ENCODE measurements at places on chromosomes 7 and 10.

DNA sequence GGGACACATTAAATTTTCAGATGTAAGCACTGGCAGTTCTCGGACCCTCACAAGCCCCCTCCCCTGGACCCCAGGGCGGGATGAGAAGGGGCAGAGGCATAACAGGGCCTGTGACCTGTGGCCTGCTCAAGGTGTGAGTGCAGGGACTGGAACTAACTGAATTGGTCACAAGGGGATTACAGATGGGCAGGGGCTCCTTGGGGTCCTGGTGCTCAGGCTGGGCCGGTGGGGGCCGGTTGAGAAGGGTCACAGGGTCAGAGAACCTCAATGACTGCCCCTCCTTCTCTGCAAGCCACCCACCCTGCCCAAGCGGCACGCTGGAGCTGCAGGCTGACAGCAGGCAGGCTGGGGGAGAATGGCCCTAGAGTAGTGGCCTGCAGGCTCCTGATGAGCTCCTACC is 80.8 kb upstream of the PCBD1 start:
- no peak for DNase-seq

DNA sequence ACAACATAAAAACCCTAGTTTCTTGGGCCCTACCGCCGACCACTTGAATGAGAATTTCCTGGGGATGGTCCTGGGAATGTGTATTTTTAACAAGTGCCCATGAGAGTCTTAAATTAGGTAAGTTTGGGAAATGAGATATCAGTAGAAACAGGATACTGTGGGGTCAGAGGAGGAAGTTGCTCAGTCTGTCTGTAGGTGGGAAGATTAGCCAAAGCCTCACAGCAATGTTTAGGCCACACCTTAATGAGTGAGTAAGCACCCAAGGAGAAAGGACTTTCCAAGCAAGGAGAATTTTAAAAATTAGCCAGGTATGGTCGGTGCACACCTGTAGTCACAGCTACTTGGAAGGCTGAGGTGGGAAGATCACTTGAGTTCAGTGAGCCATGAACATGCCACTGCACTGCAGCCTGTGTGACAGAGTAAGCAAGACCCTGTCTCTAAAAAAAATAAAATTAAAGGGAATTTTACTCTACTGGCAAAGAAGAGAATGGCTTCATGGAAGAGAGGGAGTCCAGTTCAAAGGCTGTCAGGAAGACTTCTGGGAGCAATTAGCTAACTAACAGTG is 31.9 kb downstream of the PAPSS2 start:
- DNase-seq, result no peak

- DNase-seq, result no peak
Observed at GRCh38 chr10:93766918-93767317, 9.2 kb downstream of the LGI1 start.

GRCh38 chr7:76380623-76380966 is 21.8 kb upstream of the YWHAG start:
- DNase-seq, result no peak

DNA sequence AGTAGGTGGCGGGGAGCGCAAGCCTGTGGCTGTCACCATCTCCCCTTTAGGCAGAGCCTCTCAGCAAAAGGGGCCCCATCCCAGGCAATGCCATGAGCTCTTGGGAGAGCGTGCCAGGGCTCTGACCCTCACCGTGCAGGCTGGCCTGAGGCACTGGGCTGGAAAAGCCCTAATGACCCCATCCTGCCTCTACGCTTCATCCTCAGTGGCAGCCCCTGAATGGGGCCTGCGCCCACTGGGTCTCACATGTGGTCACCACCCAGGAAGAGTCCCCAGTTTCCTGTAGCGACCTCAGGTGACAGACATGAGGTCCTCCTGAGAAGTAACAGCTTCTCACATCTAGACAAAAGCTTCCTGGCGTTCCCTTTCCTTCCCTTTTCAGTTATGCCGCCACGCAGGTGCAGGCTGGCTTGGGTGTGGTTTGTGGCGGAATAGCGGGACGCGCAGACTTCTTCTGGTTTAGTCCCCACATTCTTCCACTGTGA is 59.2 kb downstream of the CLEC2L start:
- DNase-seq, result no peak

- DNase-seq, result no peak
Observed at GRCh38 chr7:108244110-108244509, 113.9 kb upstream of the LAMB4 start.

DNA sequence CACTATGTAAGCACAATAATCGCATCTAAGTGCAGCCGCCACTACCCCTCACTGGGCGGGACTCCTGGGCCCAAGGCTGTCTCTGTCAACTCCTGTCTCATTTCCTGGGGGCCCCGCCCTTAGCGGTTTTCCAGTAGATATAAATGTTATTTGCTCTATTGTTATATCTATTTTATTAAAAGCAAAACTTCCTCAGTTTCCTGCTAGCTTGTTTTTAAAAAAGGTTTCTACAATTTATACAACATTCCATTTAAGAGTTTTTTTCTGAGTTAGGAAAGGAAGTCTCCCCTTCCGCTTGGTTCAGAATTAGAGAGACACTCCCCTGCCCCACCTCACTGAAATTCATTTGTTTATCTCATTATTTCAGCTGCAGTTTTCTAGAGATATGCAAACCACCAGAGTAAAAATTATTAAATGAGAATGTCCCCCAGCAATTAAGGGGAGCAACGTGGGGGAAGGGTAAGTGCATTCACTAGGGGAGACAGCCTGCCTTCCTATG is 82.7 kb downstream of the RAMP3 start:
- no peak for DNase-seq

DNA sequence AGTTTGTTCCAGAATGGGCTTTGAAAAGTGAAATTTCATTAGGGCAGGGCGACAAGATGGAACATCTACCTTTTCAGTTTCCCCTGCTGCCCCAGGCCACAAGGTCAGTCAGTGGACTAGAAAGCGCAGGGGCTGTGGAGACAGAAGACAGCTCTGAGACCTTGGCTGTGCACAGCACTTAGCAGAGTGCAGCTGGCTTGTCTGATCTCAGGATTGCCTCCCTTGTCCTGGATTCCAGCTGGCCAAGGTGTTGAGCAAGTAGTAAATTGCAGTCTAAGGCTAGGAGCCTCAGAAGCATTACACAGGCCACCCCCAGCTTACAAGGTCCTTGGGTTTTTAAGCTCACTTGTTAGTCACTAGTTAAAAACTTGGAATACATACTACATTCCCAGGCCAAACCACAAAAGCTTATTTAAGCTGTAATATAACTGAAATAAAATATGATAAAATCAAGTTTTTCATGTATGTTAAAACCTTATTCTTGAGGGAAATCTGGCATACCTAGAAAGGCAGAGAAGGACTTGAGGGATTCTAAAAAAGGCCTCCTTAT is 67.3 kb upstream of the NPY start:
- DNase-seq, result no peak

DNA sequence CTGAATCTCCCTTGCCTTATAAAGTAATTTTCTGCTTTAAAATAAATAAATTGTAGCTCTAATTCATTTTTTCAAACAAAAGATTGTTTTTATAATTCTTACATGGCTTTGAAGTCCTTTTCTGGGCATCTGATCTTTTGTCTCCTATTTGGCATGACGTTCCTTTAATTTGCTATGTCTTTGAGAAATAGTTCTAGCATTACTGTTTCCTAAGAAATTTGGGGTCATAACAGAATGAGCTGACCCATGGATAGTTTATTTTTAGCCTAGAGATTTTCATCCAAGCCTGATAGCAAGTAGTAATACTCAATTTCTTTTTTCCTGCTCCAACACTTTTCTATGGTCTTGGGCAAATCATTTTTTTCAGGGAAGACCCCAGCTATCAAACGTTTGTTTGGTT is 31.4 kb downstream of the CCDC71L start:
- no peak for DNase-seq

DNA sequence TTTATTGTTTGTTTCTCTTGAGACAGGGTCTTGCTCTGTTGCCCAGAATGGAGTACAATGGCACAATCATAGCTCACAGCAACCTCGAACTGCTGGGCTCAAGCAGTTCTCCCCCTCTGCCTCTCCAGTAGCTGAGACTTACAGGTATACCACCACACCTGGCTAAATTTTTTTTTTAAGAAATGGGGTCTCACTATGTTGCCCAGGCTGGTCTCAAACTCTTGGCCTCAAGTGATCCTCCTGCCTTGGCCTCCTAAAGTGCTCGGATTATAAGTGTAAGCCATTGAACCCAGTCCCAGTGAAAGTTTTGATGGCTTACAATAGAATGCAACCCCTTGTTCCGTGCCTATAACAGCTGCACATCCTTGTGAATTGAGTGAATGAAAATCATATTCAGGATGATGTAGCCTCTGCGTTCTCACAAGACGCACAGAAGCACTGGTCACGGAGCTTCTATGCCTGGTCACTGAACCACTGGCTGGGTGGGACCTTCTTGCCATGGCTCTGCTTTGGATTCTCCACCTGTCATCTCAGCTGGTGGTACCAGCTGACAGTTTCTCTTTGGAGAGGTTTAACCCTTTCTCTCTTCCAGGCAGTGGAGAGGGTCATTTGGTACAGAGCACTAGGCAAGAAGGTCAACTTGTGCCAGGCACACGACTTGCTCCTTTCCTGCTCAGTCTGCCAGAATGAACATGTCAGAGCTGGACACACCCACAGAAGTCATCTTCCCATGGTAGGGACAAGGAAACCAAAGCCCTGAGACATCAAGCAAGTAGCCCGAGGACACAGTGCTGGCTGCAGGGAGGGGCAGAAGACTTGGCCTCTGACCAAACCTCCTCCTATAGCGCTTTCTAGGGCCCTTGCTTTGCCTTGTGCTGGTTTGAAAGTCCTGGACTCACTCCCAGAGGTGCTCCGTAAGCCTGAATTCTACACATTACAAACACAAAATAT is 89.6 kb downstream of the ATXN7L1 start:
- DNase-seq, result no peak

- DNase-seq, result no peak
Observed at GRCh38 chr7:2095436-2095835, 137.3 kb downstream of the MAD1L1 start.

- DNase-seq, result no peak
Observed at GRCh38 chr10:122290334-122290733, 19.2 kb downstream of the BTBD16 start.
